ENCODE measurements at places on chromosomes 3 and 15. TPM values are rescaled to one million over a fixed set of nuclear protein-coding genes. Genes with fewer than 3 reads are reported as not detected.

PRKCD gene
- 48.4 TPM for total RNA-seq

MESP2 gene
- 0.50 TPM for total RNA-seq

GRAMD2A gene
- total RNA-seq = 0.22 TPM

LSMEM2 gene
- not detected for total RNA-seq

REC114 gene
- not detected for total RNA-seq

MUC20 gene
- total RNA-seq = 0.74 TPM

RARB gene
- 16.5 TPM for total RNA-seq

ZNF80 gene
- 0.04 TPM for total RNA-seq

GALNT15 gene
- total RNA-seq = 0.05 TPM

ARHGAP31 gene
- 0.98 TPM for total RNA-seq

NRROS gene
- total RNA-seq = 0.04 TPM

ARPP19 gene
- total RNA-seq = 116 TPM

CAND2 gene
- total RNA-seq = 0.27 TPM

STRIT1 gene
- not detected for total RNA-seq

Measured in A549 treated with dexamethasone at 1 μM for 4 hours (cell line).